Kidney tubule cell (primary cell): ENCODE measurements at places on chromosomes 2 and 18.

GRCh38 chr2:19688059-19688458 is 213.7 kb downstream of the TTC32 start:
- no peak for DNase-seq

DNA sequence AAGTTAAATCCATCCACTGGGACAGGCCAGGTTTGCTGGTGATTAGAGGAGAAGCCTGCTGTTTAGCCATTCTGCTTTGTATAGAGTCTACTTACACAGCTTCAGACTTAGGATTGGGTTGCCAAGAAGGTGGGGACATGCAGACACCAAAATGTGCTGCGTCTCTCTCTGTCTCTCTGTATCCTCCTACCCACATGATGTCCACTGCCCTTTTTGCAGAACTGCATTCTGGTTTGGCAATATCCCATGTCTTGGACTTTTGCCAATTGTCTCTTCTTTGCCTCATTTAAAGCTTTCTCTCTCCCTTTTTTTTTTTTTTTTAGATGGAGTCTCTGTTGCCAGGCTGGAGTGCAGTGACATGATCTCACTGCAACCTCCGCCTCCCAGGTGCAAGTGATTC is 261.1 kb upstream of the FN1 start:
- no peak for DNase-seq

DNA sequence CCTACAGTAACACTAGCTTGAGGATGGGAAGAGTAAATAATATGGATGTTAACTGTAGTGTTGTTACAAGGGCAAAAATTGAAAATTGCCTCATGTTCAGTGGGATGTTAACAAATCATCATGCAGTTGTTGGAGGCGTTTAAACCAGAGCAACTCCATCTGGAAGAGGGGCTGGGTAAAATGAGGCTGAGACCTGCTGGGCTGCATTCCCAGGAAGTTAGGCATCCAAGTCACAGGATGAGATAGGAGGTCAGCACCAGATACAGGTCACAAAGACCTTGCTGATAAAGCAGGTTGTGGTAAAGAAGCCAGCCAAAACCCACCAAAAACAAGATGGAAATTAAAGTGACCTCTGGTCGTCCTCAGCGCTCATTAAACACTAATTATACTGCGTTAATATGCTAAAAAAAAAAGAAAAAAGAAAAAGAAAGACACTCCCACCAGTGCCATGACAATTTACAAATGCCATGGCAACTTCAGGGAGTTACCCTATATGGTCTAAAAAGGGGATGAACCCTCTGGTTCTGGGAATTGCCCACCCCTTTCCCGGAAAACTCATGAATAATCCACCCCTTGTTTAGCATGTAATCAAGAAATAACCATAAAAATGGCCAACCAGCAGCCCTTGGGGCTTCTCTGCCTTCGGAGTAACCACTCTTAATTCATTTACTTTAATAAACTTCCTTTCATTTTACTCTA is 101.4 kb downstream of the MYO5B start:
- DNase-seq = no peak

- no peak for DNase-seq
Observed at GRCh38 chr18:63465059-63465458, 11.7 kb upstream of the SERPINB5 start.
